Spinal cord (tissue), 10 donors: ENCODE measurements at places on chromosomes 4 and X.
A peak's percentile ranks its signal among the peaks of the same experiment; 100 is the strongest.

- DNase-seq, result peak; percentile 22
Measured at GRCh38 chr4:40337051-40337450, 1.9 kb downstream of the CHRNA9 start.

GRCh38 chr4:96986816-96987215 is 1146.9 kb downstream of the PDHA2 start:
- no peak for DNase-seq

- DNase-seq, result no peak
Measured at GRCh38 chr4:154313004-154313585, 178.5 kb downstream of the DCHS2 start.

DNA sequence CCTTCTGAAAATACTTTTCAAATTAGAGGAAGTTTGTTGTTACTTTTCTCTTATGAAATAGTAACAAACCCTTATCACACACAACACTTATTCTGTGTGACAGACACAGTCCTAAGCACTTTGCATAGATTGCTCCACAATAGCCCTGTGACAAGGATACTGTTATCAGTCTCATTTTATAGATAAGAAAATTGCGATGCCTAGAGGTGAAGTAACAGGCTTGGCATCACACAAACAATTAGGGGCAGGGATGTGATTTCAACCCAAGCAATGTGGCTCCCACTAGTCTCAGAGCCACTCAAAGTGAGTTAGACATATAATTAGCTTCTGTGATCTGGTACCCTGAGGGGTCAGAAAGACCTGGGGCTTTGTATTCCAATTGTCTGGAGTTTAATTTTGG is 339.9 kb downstream of the FBXO8 start:
- DNase-seq, result no peak

- DNase-seq, result no peak
Measured at GRCh38 chrX:6968231-6968630, 179.3 kb upstream of the STS start.

- no peak for DNase-seq
Measured at GRCh38 chr4:174316954-174317353, 33.2 kb downstream of the CEP44 start.

DNA sequence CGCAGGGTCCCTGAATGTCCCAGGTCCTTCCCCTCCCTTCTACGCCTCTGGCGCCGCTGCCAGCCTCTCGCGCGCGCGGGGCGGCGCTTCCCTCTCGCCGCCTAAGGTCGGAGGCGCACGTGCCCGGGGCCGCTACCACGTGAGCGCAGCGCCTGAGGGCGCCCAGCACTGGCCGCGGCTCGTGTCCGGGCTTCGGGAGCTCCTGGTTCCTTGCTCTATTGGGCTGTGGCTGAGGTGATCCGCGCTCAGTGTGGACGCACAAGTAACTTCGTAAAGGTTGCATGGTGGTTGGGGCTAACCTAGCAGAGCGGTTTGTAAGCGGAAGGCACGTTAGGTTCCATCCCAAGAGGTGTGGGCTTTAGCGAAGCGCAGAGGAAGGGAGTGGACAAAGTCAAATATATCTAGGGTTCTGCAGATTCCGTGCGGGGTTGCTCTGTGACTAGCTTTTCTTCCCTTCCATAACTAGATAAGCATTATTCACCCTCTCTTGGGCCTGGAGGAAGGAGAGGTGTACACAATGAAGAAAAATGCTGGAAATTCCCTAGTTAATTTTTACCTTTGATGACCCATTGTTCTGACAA is 1.8 kb downstream of the TLL1 start:
- no peak for DNase-seq

- DNase-seq, result no peak
Measured at GRCh38 chrX:20452487-20452886, 185.8 kb upstream of the RPS6KA3 start.

DNA sequence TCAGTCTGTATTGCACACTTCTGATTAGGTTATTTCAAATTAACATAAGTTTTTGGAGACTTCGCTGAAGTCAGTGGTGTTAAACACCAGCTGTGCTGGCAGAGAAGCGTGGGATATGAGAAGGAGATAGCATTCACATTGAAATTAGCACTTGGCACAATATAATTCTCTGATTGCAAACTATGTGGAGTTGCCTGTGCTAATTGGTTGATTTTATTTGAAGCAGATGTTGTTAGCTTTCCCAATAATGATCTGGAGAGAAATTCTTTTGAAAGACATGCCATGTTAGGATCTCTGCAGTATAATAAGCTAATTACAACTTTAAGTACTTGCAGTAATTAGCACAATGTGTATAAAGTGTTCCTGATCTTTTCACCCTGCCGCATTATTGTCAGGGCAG is 367.4 kb upstream of the ARX start:
- DNase-seq, result peak; percentile 69

DNA sequence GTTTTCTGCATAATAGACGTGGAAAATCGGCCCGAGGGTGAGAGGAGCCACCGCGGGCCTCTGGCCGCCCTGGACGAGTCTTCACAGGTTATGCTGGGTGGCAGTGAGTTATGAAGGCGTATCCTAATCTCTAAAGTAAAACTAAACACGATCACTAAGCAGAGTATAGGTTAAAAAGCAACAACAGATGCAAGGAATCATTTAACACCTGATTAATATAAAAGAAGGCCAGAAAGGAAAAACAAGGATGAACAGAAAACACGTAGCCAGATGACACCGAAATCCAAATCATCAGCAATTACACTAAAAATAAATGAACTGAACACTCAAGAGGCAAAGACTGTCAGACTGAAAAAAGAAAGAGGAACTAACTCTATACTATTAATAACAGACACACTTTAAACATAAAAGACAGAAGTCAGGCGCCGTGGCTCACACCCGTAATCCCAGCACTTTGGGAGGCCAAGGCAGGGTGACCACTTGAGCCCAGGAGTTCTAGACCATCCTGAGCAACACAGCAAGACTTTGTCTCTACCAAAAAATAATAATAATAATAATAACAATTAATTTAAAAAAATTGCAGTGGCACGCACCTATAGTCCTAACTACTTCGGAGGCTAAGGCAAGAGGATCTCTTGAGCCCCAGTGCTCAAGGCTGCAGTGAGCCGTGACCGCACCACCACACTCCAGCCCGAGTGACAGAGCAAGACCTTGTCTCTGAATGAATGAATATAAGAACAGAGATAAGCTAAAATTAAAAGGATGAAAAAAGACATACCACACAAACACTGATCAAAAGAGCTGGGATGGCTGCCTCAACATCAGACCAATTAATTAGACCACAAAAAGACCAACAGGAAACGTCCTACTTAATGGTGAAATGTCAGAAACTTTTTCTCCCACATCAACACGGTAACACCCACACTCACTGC is 30.0 kb downstream of the CTBP1 start:
- no peak for DNase-seq

DNA sequence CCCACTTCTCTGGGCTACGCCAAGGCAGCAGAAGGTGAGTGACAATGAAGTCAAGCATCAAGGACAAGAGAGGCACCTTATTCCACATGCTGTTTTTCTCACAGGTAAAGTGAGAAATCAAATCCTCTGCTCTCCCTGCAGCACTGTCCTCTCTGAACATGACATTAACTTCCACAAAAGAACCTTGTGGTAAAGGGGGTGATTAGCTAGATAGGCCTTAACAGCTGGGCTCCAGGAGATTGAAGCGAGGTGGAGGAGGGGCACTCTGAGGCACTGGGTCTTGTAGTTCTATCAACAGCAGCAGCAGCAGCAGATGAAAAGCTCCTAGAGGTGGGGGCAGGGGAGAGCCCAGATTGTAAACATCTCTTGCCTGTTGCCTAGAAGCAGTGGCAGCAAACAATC is 96.8 kb upstream of the CXXC4 start:
- DNase-seq, result peak; percentile 86

GRCh38 chrX:68332201-68332731 is 101.0 kb downstream of the OPHN1 start:
- DNase-seq, result peak; percentile 41
